ENCODE measurements at places on chromosomes 16 and 17.

DNA sequence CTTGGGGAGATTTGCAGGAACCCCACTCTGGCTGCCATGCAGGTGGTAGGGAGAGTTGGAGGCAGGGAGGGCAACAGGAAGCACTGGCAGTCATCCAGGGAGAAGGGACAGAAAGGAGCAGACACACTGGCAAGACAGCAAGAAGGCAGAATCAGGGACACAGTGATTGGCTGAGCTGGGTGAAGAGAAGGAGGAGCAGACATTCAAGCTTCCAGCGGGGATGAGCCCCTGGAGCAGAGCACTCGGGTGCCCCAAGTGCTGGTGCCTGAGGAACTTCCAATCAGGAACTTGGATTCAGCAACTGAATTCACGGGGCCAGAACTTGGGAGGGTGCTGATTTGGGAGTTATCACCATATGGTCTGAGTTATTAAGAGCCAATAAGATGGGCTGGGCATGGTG lies 6.3 kb upstream of the ITGA3 start:
- no peak for DNase-seq

DNA sequence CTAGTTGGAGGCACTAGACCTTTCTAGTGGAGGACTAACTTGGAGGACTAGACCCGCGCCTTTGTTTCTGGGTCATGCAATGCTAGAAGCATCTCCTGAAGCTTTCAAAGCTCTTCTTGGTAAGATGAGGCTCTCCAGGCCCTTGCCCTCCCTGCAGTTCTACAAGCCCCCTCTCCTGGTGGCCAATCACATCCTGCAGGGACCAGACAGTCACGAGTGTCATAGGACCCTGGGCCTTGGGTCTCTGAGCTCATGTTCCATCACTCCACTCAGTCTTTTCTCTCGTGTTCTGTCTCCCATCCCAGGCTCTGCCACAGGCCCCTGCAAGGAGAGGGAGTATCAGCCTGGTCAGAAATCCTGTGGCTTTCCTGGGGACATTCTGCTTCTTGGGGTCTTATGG lies 119.6 kb downstream of the CYLD start:
- peak; percentile 34 for DNase-seq

- no peak for DNase-seq
Observed at GRCh38 chr16:8812162-8812843, 14.7 kb downstream of the PMM2 start.

DNA sequence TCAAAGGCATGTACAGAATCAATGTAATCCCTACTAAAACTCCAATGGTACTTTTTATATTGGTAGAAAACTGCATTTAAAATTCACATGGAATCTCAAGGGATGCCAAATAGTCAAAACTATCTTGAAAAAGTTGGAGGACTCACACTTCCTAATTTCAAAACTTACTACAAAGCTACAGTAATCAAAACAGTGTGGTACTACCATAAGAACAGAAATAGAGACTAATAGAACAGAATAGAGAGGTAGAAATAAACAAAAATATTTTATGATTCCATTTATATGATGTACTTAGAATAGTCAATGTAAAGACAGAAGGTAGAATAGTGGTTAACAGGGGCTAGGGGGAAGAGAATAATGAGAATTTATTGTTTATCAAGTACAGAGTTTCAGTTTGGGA lies 8.8 kb downstream of the TRIM37 start:
- no peak for DNase-seq

GRCh38 chr16:30922960-30923535 lies 324 bp upstream of the FBXL19 start:
- DNase-seq = peak; percentile 99

DNA sequence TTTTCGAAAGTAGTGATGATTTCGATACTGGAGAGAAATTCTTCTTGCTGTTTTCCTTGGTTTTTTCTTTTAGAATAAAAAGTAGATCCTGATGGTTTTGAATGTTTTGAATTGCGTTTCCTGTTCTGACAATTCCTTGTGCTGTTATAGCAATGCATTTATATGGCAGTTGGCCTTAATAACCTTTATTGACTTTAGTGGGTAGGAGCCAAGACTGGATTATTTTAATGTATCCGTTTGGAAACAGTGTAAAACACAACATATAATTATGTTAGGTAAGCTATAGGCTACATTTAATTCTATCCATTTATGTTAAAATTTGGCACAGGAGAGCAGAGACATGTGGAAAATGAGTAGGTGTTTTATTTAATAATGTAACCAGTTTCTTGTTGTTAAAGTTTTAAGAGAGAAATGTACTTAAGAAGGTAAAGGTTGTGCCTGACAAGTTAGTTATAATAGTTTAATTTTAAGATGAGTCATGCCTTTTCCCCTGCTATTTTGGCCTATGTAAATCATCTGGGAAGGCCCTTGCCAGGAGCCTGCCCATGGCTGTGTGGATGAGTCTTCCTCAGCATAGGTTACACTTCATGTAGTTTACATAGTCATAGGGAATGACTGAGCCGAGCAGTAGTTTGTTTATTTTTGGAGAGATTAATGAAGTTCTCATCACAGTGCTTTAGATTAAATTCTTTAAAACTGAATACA lies 189.9 kb downstream of the FTO start:
- no peak for DNase-seq

GRCh38 chr16:10935226-10935915 lies 6.9 kb downstream of the DEXI start:
- DNase-seq = no peak

- no peak for DNase-seq
Observed at GRCh38 chr16:66850115-66850815, 6.1 kb downstream of the CA7 start.

DNA sequence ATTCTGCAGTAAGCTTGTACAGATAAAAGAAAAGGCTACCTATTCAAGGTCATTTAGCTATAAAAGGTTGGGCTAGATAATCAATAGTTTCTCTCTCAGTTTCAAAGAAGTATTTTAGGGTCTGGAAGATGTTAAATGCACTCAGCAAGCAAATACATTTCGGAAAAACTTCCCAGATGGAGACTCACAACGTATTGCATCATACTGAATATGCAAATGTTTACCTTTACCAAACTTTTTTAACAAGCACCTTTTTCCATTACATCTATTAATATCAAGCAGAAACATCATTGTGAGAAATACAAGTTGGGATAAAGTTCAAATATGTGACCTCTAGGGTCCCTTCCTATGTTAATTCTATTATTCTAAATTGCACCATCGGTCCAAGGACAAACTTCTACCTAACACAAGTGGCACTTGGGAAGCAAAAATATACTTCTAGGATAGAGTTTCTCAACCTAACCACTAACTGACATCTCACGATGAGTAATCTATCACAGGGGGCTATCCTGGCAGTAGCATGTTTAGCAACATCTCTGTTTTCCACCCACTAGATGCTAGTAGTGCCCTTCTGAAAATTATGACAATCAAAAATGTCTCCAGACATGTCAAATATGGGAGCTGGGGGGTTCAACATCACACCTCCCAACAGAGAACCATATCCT lies 14.5 kb downstream of the KANSL1 start:
- DNase-seq = no peak

- no peak for DNase-seq
Observed at GRCh38 chr16:1098266-1098991, 2.4 kb upstream of the C1QTNF8 start.

GRCh38 chr16:28986492-28986891 lies 1.6 kb downstream of the LAT start:
- peak; percentile 68 for DNase-seq

DNA sequence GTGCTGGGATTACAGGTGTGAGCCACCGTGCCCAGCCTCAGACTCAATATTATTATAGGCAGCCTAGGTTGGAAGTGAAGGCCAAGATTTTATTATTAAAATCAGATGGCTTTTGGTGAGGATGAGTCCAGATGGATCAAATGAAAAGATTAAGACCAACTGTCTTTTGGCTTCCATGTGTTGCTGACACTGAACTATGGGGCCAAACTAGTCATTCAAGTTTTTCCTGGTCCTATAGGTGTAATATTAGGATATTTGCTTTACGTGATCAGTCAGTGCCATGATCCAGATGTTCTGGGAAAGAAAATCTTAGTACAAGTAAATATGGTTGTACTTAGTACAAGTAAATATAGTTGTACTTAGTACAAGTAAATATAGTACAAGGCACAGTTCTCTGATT lies 140.6 kb downstream of the MAP2K6 start:
- DNase-seq = no peak

GRCh38 chr17:80251966-80252365 lies 8.7 kb upstream of the RNF213 start:
- DNase-seq = no peak

DNA sequence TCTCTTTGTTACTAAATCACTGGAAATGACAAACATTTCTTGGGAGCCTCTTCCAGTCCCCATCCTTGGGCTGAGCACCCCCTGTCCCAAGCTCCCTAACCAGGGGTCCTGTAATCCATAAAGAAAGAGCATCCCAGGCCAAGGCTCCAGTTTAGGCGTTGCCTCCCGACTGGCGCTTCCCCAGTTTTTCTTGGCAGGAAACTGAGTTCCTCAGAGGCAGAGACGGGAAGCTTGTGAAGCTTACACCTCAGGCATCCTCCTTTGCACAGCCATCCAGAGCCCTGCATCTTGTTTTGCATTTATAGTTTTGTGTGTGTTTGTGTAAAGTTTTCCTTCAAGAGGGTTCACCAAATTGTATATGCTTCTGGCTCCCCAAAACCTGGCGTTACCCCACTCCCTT lies 7.1 kb downstream of the COPZ2 start:
- DNase-seq = no peak

DNA sequence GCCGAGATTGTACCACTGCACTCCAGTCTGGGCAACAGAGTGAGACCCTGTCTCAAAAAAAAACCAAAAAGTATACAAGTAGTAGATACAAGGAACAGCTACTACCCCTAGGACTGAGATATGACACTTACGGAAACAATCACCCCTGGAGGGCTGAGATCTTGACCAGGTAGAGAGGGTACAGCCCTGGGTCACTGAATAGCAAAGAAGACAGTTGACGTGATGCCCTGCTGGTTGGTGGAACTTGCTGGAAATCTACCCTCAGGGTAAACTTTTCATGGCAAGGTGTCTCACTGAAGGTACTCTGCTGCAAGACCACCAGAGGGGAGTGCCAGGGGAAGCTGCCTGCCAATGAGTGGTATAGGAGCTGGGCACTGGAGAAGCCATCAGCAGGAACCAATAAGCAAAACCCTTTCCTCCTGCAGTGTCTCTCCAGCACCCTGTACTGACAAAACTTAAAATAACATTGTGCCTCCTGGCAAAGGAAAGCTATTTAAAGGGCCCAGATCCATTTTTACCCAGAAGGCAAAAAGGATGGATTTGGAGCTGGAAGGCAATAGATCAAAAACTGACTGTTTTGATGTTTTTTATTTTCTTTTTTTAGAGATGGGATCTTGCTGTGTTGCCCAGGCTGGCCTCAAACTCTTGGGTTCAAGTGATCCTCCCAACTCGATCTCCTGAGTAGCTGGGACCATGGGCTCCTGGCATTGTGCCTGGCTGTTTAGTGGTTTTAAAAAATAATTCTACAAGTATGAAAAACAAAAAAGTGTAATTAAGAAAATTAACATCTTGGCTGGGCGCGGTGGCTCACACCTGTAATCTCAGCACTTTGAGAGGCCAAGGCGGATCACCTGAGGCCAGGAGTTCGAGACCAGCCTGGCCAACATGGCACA lies 11.3 kb upstream of the PDXDC1 start:
- no peak for DNase-seq

DNA sequence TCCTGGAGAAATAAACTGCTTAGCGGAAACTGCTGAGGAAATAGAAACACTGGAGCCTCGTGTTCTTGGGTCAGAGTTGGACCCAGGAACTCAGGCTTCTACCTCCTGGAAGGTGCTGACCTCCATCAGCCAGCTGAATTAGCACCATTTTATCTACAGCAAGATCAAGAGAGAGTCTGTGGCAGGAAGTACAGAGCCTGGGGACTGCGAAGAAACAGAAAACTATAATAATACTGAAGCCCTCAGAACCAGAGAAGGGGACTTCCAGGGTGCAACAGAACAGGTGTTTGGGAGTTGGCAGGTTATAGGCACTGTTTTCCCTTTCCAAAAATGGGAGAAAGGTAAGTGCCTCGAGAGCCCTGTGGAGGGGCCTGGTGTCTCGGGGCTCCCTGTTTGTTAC lies 379.7 kb downstream of the CA10 start:
- no peak for DNase-seq

DNA sequence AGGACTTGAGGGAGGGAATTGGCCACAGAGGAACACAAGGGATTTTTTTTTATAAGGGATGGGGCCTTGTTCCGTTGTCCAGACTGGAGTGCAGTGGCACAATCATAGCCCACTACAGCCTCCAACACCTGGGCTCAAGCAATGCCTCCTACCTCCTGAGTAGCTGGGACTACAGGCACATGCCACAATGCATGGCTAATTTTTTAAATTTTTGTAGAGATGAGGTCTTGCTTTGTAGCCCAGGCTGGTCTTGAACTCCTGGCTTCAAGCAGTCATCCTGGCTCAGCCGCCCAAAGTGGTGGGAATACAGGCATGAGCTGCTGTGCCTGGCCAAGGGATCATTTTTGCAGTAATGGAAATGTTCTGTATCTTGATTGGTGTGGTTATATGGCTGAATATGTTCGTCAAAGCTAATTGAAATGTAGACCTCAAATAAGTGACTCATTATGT lies 56.9 kb downstream of the VMP1 start:
- peak; percentile 63 for DNase-seq

DNA sequence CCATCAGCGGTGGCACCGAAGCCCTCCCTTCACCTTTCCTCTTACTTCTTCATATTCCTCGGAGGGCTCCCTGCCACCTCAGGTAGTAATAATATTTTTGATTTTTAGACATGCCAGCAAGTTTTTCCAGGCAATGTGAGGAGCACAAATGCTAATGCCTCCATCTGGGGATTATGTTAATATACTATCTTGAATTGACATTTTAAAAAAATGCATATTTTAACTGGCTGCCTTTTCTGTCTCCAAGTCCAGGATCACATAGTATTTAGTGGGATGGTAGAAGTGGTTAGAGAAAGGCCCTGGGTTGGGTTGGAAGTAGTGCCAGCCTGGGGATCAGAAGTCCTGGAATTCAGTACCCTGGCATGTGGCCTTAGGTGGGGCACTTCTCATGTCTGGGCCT lies 147.0 kb downstream of the SPACA3 start:
- no peak for DNase-seq

DNA sequence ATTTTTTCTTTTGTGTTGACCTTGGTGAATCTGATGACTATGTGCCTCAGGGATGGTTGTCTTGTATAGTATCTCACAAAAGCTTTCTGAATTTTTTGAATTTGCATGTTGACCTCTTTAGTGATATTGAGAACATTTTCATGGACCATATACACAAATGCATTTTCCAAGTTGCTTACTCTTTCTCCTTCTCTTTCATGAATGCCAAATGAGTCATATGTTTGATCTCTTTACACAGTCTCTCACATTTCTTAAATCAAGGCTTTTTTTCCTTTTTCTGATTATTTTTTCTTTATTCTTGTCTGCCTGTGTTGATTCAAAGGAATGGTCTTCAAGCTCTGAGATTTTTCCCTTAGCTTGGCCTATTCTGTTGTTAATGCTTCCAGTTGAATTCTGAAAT lies 46.6 kb upstream of the KCNJ16 start:
- DNase-seq = no peak

- peak; percentile 88 for DNase-seq
Observed at GRCh38 chr16:85296859-85297660, 184.8 kb upstream of the CIBAR2 start.

DNA sequence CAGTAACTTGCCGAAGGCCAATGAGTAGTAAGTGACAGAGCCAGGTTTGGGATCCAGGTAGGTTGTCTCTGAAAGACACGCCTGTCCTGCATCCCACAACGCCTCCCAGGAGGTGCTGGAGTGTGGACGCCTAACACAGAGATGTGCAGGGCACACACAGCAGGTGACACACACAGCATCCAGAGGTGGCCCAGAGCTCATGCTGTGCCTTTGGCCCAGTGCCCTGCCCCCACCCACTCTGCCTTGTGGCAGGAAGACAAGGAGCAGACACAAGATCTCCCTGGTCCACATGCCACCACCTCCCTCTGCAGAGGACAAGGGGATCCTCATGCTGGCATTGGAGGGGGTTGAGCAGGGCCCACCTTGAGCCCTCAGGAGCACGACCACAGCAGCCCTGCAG lies 14.7 kb upstream of the STH start:
- DNase-seq = no peak
